ENCODE measurements at places on chromosomes 16 and 17. TPM values are rescaled to one million over a fixed set of nuclear protein-coding genes. Genes with fewer than 3 reads are reported as not detected.

DNA sequence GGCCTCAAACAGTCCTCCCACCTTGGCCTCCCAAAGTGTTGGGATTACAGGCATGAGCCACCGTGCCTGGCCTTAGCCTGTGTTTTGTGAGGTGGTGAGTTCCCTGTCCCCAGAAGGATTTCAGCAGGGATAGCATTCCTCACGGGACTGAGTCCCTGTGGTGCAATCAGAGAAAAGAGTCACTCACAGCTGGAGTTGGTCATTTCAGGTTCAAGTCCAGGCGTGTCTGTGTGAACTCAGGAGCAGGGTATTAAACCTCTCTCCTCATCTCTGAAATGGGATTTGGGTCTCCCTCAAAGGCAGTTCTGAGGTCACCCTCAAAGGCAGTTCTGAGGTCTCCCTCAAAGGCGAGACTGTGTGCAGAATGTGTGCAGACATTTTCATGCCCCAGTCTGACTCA, 28.6 kb downstream of the NPTX1 start:
- DNase-seq, result no peak

DNA sequence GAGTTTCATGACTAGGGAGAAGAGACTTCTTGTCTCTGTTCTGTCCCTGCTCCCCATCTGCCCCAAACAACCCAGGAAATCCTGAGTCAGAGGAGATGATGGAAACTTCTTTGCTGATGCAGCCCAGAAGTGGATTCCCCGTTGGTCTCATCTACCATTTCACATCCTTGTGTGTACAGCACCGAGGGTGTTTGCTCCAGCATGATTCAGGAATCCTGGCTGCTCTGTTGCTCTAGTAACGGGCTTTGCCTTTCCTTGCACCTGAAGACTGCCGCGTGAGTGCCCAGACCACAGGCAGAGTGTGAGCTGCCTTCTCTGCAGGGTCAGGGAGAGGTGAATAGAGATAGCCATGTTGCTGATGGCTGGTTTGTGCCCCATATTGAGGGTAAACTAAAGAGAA, 408.4 kb downstream of the CPPED1 start:
- DNase-seq, result no peak

ZFHX3 gene
- 0.94 TPM for total RNA-seq

DNA sequence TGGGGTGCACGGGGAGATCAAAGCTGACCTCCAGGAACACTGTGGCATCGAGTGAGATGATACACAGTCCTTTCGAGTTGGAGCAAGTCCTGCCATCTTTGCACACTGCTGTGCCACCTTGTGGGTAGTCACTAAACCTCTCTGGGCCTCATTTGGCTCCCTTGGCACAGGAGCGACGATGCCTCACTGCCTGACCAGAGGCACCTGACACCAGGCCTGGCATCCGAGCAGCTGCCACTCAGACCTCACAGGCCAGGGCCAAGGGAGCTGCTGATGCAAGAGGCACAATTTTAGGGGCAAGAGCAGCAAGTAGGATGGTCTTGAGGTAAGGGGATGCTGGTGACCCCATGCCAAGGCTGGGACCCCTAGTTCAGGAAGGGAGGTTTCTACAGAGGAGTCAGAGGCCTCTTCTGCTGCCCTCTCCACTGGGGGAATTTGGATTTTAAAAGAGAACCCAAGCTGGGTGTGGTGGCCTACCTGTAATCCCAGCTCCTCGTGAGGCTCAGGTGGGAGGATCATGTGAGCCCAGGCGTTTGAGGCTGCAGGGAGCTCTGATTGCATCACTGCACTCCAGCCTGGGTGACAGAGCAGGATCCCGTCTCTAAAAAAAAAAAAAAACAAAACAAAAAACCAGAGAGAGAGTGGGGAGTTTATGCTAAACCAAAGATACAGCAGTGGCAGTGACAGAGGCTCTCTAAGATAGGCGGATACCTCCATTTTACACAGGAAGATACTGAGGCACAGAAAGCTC, 6.7 kb upstream of the ADGRG1 start:
- no peak for DNase-seq

TEX19 gene
- not detected for total RNA-seq

DNA sequence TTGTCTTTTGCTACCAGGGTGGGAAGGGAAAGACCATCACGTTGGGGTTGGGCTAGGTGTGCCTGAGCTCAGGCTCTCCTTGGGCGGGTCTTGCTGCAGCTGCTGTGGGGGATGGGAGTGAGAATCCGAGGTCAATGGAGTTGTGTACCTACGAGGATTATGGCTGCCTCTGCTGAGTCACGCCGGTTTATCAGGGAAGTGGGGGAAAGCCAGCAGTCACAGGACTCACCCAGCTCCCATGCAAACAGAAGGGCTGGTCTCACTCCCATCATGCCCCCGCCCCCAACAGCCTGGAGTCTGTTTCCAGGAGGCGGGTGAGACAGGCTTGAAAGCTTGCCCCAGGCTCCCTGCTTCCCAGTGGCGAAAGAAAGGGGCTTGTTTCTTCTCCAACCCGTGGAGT, 1259.0 kb upstream of the GOT2 start:
- DNase-seq, result no peak

EPOP gene
- total RNA-seq, result 0.59 TPM
